ENCODE measurements at places on chromosomes 5 and 9. TPM values are rescaled to one million over a fixed set of nuclear protein-coding genes. Genes with fewer than 3 reads are reported as not detected.
A peak's percentile ranks its signal among the peaks of the same experiment; 100 is the strongest.

The CCL27 gene
- not detected for total RNA-seq

DNA sequence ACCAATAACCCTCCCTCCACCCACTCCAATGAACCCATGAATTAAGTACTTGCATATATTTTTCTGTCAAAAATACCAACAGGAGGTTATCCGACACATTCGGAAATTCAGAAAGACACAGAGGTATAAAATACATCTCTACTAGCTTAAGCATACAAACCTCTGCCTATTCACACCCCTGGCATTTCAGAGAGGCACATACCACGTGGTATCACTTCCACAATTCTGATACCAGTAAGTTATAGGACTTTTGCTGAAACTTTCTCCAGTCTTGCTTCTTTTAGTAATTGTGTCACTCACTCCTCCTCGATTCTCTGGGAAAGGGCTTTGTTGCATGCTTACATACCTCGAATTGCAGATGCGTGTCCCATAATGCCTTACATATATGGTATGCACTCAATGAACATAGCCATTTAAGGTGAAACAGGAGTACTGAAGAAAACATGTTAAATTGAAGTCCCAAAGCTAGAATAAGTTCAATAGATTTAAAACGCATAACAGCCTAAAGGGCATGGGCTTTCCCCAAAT lies 58.1 kb downstream of the TLE1 start:
- H3K27ac ChIP-seq = no peak overlapping the region
- DNase-seq = no peak
- H3K36me3 ChIP-seq = no peaks in the 10 kb centered on the region
- no peak overlapping the region for H3K4me3 ChIP-seq
- H3K27me3 ChIP-seq = no peaks in the 10 kb centered on the region
- no peaks in the 10 kb centered on the region for H3K4me1 ChIP-seq

DNA sequence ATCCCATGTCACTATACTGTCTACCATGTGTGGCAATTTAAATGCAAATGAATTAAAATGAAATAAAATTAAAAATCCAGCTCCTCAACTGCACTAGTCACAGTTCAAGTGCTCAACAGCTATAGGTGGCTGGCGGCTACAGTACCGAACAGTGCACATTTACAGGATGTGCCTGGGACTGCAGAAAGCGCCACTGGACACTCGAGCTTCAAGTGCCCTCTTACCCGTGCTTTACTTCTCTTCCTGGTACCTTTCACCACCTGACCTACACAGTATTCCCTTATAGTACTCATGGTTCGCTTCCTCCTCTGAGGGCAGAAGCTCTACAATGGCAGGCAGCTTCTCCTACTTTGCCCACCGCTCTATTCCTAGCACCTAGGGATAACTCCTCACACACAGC lies 166.6 kb downstream of the FANCC start:
- no peaks in the 10 kb centered on the region for H3K27me3 ChIP-seq
- H3K36me3 ChIP-seq = peaks cover 2% of the 10 kb centered on the region
- DNase-seq = no peak
- H3K4me3 ChIP-seq = no peak overlapping the region

- peaks cover 60% of the 10 kb centered on the region for H3K36me3 ChIP-seq
- DNase-seq = no peak
- H3K27ac ChIP-seq = no peak overlapping the region
- peaks cover 4% of the 10 kb centered on the region for H3K4me1 ChIP-seq
- H3K27me3 ChIP-seq = no peaks in the 10 kb centered on the region
Measured at GRCh38 chr5:135339189-135339588, 59.8 kb downstream of the MACROH2A1 start.

DNA sequence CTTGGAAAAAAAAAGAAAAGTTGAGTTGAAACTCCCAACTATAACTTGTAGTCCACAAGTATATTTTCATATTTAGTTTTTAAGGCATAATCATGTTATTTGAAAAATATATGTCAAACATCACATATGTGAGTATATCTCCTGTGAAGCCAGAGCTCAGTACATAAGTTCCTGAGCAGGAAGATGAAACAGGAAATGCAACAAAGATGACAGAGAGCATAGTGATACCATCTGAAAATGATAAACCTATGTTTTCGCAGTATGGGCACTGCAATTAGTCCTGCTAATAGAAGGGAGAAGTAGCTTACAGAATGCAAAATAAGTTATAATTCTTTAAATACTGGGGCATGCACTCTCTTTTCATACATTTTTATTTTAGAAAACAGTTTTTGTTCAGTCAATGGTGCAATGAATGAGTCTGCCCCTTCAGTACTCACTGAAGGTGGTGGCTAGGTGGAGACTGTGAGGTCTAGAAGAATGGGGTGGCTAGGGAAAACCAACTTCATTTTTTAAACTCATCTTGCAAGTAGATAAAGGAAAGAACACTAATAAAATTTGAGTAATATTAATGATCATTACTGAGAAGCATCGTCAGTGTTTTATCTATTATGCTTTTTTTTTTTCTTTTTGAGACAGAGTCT lies 54.1 kb upstream of the FYB1 start:
- H3K36me3 ChIP-seq = peaks cover 11% of the 10 kb centered on the region
- no peak for DNase-seq
- H3K27me3 ChIP-seq = no peaks in the 10 kb centered on the region
- H3K27ac ChIP-seq = peak overlapping the region; percentile 96
- peaks cover 52% of the 10 kb centered on the region for H3K4me1 ChIP-seq

DNA sequence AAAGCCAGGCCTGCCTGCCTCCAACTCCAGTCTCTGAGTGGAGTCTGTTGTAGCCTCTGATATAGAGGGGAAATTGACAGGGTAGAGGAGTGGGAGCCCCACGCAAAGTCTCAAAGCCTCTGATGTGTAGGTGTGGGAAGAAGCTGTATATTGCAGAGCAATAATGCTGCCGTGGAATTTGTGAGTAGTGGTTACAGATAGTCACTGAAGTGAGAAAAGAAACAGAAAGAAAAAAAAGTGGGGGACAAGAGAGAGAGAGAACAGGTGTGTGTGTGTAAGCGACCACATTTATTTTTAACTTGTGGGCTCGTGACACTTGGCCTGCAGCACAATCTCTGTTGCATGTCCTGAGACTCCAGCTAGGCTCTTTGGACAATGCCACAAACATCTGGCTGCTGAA lies 227.8 kb downstream of the NSG2 start:
- no peaks in the 10 kb centered on the region for H3K36me3 ChIP-seq
- no peak for DNase-seq

DNA sequence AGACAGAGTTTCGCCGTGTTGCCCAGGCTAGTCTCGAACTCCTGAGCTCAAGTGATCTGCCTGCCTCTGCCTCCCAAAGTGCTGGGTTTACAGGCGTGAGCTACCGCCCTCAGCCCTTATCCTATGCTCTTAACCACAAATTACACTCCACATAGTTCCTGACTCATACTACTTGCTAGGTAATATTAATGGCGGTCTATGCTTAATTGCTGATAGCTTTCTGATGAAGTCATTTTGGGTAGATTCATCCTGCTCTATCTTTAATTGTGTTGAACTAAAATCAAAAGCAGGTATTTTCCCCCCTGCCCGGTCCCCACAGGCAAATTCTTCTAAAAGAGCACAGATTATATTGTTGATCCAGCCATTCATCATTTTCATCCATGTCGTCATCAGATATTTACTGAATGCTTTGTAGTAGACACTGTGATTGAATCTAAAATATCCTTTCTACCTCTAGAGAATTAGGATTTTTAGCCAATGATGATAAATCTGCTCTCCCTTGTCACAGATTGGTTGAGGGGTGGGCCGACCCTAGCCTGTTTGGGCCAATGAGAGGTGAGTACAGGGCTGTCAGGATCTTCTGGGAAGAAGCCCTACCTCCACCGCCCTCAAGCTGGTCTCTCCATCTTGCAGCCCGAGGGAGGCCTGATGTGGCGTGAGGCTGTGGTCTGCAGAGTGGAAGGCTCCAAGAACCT lies 144.8 kb downstream of the NR3C1 start:
- no peak for DNase-seq
- H3K4me3 ChIP-seq = no peak overlapping the region
- no peaks in the 10 kb centered on the region for H3K4me1 ChIP-seq

- DNase-seq = no peak
- no peaks in the 10 kb centered on the region for H3K4me1 ChIP-seq
- H3K4me3 ChIP-seq = no peak overlapping the region
- no peaks in the 10 kb centered on the region for H3K27me3 ChIP-seq
- H3K27ac ChIP-seq = no peak overlapping the region
Measured at GRCh38 chr9:14212697-14213420, 101.1 kb downstream of the NFIB start.

- no peak for DNase-seq
- H3K4me3 ChIP-seq = no peak overlapping the region
- H3K27me3 ChIP-seq = no peaks in the 10 kb centered on the region
- no peaks in the 10 kb centered on the region for H3K4me1 ChIP-seq
- H3K27ac ChIP-seq = no peak overlapping the region
Measured at GRCh38 chr9:123040801-123041200, 7.3 kb downstream of the GPR21 start.
